Stimulated activated CD4-positive, alpha-beta T cell treated with anti-CD3 and anti-CD28 coated beads, TNF-alpha, amount 100 ng/mL, for 1 hour (primary cell): ENCODE measurements at places on chromosomes 3 and 15.

DNA sequence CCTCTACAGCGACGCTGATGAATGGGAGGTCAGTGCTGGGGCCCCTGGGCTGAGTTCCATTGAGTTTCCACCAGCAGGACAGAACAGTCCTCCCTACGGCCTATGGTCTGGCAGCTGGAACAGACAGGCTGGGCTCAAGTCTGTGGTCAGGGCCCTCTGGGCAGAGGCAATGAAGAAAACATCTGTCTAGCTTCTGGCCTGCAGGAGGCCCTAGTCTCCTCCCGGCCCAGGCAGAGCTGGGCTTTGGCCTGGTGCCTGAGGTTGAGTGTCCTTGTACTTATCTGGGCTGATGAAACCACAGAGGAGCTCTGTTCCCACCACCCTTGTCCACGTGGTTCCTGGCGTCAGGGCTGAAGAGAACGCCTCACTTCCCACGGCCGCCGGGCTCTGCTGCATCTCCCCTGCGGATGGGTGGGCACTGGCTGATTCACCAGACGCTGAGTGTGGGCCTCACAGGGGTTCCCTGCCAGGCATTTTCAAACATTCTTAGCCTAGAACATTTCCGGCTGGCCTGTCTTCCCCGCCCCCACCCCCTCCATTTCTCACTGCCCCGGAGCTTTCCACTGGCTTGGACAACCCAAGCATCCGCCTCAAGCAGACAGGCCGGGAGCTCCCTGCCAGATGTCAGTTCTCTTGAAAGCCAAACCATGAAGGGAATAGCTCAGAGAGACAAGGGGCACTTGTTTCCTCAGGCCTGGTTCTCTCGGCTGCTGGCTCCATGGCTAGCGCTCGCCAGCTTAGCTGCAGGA is 20.3 kb downstream of the PPCDC start:
- DNase-seq, result no peak

GRCh38 chr3:75938921-75939320 is 153.6 kb upstream of the ZNF717 start:
- DNase-seq, result no peak

GRCh38 chr3:87186608-87187159 is 40.4 kb upstream of the CHMP2B start:
- no peak for DNase-seq

GRCh38 chr15:86571873-86572272 is 492.2 kb downstream of the AGBL1 start:
- DNase-seq, result no peak

DNA sequence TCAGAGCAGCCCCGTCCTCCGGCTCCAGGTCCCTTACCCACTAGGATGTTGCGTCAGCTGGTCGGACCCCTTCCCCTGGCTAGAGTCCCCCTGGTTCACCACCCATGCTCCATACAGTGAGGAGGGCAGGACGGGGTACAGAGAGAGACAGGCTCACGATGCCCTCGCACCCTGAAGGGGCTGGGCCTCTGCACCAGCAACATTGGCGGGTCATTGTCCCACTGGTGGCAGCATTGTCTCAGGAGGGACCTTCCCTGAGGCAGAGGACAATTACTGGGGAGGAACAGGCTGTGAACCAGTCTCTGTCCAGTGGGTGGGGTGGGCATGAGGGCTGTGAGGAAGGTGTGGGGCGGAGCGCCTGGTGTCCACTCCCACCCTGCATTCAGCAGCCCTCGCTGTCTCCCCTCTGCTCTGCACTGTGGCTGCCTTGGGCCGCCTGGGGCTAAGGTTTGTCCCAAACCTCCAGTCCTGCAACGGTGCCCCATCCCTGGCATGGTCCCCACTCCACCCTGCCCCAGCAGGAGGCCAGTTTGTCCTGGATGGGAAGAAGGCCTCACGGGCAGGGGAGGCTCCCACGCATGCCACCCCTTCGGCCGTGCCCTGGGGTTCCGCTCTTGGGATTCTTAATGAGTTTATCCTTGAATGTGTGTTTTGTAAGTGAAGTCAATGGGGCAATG is 48.0 kb upstream of the KLF13 start:
- no peak for DNase-seq
